SJSA1 (cell line): ENCODE measurements at places on chromosomes 12 and 14. TPM values are rescaled to one million over a fixed set of nuclear protein-coding genes. Genes with fewer than 3 reads are reported as not detected.
A peak's percentile ranks its signal among the peaks of the same experiment; 100 is the strongest.

DNA sequence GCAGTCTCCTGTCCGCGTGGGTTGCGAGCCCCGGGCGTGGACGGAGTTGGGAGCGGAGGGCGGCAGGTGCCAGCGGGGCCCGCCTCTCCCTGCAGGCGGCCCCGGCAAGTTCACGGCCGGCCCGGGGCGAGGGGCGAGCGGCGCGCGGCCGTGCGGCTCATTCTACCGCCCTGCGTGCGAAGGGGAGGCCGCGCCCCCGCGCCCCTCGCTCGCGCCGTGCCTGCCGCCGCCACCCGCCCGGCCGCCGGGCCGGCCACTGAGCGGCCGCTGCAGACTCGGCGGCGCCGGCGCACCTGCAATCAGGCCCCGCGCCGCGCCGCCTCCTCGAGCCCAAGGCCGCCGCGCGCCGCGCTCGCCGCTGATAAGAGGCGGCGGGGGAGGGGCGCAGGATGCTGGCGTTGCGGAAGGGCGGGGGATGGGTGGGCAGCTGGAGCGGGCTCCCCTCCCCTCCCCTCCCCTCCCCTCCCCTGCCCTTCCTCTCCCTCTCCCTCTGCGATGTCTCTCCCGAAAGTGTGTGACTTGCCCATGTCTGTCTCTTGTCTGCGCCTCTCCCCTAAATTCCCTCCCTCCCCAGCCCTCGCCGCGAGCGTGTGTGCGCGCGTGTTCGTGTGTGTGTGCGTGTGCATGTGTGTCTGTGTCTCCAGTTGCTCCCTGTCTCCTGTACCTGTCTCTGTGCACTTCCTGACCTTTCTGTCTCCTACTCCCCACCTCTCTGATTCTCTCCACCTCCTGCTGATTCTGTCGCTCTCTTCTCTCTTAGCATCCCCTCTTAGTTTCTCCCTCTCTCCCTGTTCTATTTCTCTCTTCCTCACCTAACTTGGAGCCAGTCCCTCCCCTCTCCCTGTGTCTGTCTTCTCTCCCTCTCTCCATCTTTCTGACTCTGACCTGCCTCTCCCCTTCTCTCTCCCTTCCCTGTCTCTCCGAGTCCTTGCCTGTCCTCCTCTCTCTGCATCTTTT is 768.1 kb upstream of the TBX3 start:
- DNase-seq: no peak

PIANP gene
- not detected in 2 replicates for total RNA-seq

RAD9B gene
- total RNA-seq: 1.2 TPM in 1 of 2 replicates, not detected in the other

- DNase-seq: peak; percentile 65
These were observed 23.6 kb downstream of the PYGL start for GRCh38 chr14:50920482-50921230.

DNA sequence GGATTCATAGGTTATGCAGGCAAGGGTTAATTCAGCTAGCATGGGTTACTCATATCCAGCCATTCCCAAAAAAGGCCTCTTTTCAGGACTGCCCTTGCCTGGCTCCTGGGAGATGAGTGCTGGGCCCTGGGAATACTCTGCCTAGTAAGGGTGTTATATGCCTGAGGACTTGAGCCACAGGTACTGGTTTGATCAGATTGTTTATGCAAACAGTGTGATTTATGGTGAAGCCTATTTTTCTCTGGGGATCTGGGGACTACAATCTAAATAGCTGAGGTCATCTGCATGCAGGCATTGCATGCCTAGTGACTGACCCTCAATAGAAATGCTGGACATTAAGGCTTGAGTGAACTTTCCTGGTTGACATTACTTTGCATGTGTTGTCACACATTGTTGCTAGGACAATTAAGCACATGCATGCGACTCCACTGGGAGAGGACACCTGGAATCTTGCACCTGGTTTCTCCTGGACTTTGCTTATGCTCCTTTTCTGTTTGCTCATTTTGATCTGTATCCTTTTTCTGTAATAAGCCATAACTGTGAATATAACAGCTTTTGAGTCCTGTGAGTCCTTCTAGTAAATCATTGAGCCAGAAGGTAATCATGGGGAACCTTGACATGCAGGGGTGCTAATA is 73.0 kb downstream of the RAD51B start:
- no peak for DNase-seq

DNA sequence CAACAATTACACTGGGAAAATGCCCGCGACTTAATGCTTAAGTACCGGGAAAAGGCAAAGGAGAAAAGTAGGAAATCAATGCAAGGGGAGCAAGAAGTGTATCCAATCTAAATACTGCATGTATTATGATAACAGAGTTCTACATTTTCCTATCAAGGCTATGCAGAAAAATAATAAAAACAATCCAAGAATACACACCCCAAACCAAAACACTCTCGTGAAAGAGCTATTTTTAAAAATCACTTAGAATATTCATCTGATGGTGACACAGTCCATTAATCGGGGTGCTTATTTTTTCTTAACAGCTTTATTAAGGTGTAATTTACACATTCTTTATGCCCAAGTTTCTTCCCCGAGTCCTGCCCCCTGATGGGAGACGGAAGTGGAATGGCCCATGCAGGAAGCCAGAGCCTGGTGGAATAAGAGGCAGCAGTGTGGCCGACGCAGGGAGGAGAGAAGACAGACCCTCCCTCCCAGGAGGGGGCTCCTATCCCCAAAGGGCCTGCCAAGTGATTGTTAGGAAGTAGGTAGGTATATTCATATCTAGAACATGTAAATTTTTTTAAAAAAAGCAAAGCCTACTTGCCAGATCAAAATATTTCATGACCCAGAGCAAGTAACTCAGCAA is 174.3 kb downstream of the FOXN3 start:
- DNase-seq: no peak
